Karpas-422 (cell line): ENCODE measurements at places on chromosomes 5 and 9. TPM values are rescaled to one million over a fixed set of nuclear protein-coding genes. Genes with fewer than 3 reads are reported as not detected.
A peak's percentile ranks its signal among the peaks of the same experiment; 100 is the strongest.

Gene SLC36A2
- not detected in 2 replicates for total RNA-seq

DNA sequence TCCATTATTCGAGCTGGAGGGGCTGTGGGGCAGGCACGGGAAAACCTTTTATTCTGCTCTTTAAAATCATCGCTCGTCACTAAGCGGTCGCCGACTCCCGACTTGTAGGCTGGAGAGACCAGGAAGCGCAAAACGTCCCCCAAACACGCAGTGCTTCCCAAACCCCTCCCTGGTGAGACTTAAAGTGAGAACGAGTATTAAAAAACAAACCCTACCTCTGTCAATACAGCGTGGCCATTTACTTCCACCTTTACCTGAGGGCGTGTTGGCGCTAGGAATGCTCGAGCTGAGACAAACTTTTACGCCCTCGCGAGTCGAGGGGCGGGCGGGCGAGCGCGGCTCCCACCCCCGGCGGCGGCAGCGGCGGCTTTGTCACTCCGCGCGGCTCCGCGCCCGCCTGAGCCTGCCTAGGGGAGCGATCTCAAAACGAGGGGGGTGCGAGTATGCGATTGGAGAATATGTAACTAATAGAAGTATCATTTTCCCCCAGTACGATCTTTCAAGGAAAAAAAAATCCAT lies at the start of gene NR2F1-AS1:
Gene NR2F1-AS1, minus strand, starts transcription at position 293 of the 519 bp plus-strand sequence.
- H3K4me1 ChIP-seq, result peaks cover 27% of the 10 kb centered on the region
- no peak within 1 kb of the TSS for H3K27ac ChIP-seq
- peak within 1 kb of the TSS; percentile 34; the same call in 1 of the 2 replicates for H3K4me3 ChIP-seq
- DNase-seq, result no peak
- H3K27me3 ChIP-seq, result peaks cover 1% of the 10 kb centered on the region; the same call in 1 of the 2 replicates

GRCh38 chr5:40446910-40447309 lies 232.8 kb upstream of the PTGER4 start:
- no peak overlapping the region for H3K27ac ChIP-seq
- DNase-seq, result no peak
- H3K27me3 ChIP-seq, result no peaks in the 10 kb centered on the region
- no peaks in the 10 kb centered on the region for H3K36me3 ChIP-seq
- no peaks in the 10 kb centered on the region for H3K4me1 ChIP-seq

GRCh38 chr5:59174248-59174844 lies 591.5 kb downstream of the RAB3C start:
- DNase-seq, result peak; percentile 73
- no peak overlapping the region for H3K4me3 ChIP-seq
- no peaks in the 10 kb centered on the region for H3K27me3 ChIP-seq
- H3K36me3 ChIP-seq, result no peaks in the 10 kb centered on the region
- H3K27ac ChIP-seq, result no peak overlapping the region

Gene AQP3
- not detected in 2 replicates for total RNA-seq

DNA sequence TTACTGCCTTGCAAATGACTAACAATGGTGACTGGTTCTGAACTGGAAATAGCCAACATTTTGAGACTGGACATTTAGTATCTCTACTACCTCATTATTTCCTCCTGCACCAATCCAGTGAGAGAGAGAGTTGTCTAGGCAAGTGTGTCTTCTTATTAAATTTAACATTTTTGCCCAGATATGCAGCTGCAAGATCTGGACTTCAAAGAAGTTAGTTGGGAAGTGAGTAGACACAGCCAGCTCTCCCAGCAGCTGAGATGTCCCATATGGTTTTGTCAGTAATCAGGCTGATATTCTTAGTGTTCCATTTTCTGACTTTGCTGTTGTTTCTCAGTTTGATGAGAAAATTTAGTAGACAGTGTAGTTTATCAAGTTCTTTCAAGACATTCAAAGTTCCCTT lies 1778.8 kb upstream of the CDH6 start:
- DNase-seq, result no peak

DNA sequence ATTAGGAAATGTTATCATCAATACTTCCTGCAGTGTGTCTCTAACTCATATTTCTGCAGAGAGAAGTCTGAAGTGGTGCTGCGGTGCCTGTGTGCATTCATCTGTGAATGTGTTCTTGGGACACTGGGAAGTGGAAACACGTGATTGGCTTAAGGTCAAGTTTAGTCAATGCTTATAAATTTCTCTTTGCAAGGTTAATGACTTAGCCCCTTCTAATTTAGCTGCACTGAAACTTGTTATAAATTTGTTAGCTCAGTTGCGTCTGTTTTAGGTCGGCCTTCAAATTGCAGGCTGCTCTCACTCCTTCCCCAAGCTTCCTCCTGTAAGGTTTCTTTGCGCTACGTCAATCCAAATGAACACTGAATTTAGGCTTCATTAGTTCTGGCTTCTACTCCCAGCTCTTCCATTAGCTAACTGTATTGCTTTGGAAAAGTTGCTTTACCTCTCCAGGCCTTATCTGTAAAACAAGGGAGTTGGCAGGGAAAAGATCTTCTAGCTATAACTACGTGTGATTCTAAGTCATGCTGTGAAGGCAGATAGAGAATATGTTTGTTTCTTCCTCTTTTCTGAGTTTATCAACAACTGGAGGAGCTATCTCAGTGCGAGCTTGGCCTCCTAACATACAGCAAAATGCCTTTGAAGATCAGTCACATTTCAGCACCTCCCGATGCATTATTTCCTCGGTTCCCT lies 341.8 kb downstream of the NFIB start:
- DNase-seq, result no peak
- no peaks in the 10 kb centered on the region for H3K27me3 ChIP-seq
- no peaks in the 10 kb centered on the region for H3K4me1 ChIP-seq
- H3K4me3 ChIP-seq, result no peak overlapping the region
- no peaks in the 10 kb centered on the region for H3K36me3 ChIP-seq

Gene FOXI1
- 0.07 TPM in 1 of 2 replicates, not detected in the other for total RNA-seq

DNA sequence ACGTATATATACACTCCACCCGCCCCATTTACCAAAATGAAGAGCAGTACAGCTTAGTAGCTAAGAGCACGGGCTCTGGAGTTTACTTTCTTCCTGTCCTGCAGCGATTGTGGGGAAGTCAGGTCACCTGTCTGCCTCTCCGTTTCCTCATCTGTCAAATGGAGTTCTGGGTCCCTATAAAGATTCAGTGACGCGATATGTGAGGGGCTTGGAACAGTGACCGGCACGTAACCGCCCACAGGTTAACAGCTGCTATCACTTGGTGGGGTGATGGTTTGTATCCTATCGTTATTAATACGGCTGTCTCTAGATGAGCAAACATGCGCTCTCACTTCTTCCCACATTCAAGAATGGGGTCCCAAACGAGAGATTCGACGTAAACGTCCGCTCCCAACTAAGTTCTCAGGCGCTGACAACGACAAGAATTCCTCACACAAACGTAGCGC lies 426 bp downstream of the FAM114A2 start:
- DNase-seq, result peak; percentile 87
- H3K27me3 ChIP-seq, result no peaks in the 10 kb centered on the region
- H3K4me1 ChIP-seq, result peaks cover 47% of the 10 kb centered on the region
- no peaks in the 10 kb centered on the region for H3K36me3 ChIP-seq
- H3K27ac ChIP-seq, result peak overlapping the region; percentile 82

Gene SLC34A1
- not detected in 2 replicates for total RNA-seq

Gene CCL19
- not detected in 2 replicates for total RNA-seq

DNA sequence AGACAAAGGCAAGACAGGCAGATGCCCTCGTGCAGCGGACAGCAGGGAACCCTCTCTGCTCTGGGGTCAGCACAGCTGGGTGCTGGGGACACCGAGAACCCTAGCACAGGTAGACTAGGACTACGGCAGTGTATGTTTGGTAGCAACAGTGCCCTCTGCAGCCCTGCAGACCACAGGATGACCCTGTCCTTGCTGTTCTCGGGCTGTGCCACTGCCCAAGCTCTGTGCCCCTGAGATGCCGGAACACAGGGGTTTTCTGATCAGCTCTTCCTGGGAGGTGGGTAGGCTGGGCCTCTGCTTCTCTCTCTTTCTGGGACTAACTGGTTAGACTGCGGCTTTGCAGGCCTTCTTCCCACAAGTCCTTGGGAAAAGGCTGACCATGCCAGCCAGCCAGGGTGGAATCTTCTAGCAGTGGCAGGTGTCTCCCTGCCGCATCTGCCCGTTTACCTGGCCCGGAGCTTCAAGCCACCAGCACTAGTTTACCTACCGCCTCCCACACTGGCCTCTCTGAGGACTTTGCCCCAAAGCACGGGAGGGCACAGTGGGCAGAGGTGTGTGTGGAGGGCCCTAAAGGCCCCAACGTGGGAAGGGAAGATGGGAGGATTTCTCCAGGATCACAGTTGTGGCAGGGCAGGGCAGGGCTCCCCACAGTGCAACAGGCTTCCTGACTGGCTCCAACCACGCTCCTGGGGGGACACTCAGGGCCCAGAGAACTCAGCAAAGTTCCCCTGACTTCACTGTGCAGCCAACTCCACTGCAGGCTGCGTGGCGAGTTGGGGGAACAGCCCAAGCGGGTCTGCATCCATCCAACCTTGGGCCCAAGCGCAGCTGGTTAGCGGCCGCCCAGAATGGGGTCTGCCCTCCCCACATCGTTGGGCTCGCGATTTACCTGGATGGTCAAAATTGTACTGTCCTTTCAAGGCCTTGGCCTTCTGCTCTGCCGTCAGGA lies 1.2 kb downstream of the UCK1 start:
- no peak for DNase-seq
- peaks cover 14% of the 10 kb centered on the region for H3K4me1 ChIP-seq
- H3K4me3 ChIP-seq, result peak overlapping the region; percentile 98

GRCh38 chr5:38794986-38795385 lies 50.8 kb upstream of the OSMR start:
- no peaks in the 10 kb centered on the region for H3K27me3 ChIP-seq
- no peak for DNase-seq
- H3K36me3 ChIP-seq, result no peaks in the 10 kb centered on the region
- no peak overlapping the region for H3K27ac ChIP-seq
- no peak overlapping the region for H3K4me3 ChIP-seq

- DNase-seq, result no peak
- no peak overlapping the region for H3K27ac ChIP-seq
- no peaks in the 10 kb centered on the region for H3K27me3 ChIP-seq
Observed at GRCh38 chr5:56191656-56192055, 41.5 kb downstream of the ANKRD55 start.

Gene PCDH1
- total RNA-seq, result not detected in 2 replicates

DNA sequence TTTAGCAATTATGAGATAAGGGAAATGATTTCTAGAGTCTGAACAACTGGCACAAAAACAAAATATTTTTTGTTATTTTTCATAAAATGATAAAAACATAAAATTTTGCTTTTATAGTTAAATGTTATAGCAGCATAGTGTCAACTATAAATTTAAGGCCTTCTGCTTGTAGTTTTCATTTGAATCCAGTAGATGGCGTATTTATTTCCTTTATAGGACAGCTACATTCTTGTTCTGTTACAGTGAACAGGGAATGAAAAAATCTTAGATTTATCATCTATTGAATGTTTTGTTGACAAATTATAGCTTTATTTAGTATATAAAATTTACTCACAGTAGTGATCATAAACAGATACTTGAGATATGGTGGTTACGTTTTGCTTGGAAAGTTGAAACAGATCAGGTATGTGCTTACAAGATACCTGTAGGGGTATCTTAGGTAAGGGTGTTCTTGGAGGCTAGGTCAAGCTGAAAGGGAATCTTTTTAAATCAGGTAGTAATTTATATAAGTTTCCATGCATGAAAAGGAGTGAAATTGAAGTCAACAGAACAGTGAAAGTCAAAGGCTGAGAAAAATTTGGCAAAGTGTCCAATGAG lies 239.3 kb upstream of the GRIN3A start:
- no peak overlapping the region for H3K27ac ChIP-seq
- no peaks in the 10 kb centered on the region for H3K27me3 ChIP-seq
- H3K36me3 ChIP-seq, result no peaks in the 10 kb centered on the region
- no peak overlapping the region for H3K4me3 ChIP-seq
- DNase-seq, result peak; percentile 67

Gene ENHO
- 14.1 and 16.0 TPM in 2 replicates for total RNA-seq

GRCh38 chr5:58738336-58738735 lies 155.5 kb downstream of the RAB3C start:
- DNase-seq, result no peak
- no peaks in the 10 kb centered on the region for H3K36me3 ChIP-seq
- no peaks in the 10 kb centered on the region for H3K27me3 ChIP-seq
- H3K4me1 ChIP-seq, result no peaks in the 10 kb centered on the region
